HuH-7 (cell line): ENCODE measurements at places on chromosomes 7 and 10.

- no peak for DNase-seq
These were observed 16.6 kb upstream of the CAMK1D start for GRCh38 chr10:12332572-12333379.

- DNase-seq: no peak
These were observed 27.3 kb downstream of the PDE1C start for GRCh38 chr7:32042900-32043299.

- no peak for DNase-seq
These were observed 231.4 kb downstream of the BUB3 start for GRCh38 chr10:123385508-123386080.

- DNase-seq: peak; percentile 78
These were observed 20.1 kb downstream of the LDB3 start for GRCh38 chr10:86688398-86688921.

- no peak for DNase-seq
These were observed 14.1 kb downstream of the LAT2 start for GRCh38 chr7:74223711-74224510.

- no peak for DNase-seq
These were observed 308.0 kb upstream of the KCND2 start for GRCh38 chr7:119964788-119965542.

DNA sequence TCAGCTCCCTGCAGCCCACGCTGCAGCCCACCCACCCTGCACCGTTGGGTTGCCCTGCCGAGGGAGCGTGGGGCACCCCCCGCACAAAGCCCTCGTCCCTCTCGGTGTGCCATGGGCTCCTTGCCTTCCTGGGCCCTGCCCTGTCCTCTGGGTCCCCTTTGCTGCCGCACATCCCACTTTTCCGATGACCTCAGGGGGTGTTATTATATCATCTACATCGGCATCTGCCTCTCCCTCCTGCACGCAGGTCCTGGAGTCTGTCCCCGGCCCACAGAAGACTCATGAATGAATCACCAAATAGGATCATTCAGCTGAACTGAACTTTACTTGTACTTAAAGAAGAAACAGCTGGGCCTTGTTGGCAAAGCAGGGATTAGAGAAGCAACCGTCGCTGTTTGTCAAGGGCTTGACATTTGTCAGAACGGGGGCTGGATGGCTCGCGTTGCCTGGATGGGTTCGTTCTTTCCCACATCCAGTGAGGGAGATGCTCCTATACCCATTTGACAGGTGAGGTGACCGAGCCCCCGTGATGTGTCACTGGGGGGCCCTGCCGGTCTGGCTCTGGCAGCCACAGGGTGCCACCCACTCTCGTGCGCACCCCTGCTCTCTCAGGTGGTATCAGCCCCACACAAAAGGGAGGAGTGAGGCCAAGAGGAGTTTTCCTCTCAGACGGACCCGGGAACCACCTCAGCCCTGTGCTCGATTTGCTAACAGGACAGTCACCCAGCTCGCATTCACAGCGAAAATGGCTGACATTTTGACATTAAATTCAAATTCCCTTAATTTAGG lies 58.6 kb upstream of the EBF3 start:
- DNase-seq: no peak

DNA sequence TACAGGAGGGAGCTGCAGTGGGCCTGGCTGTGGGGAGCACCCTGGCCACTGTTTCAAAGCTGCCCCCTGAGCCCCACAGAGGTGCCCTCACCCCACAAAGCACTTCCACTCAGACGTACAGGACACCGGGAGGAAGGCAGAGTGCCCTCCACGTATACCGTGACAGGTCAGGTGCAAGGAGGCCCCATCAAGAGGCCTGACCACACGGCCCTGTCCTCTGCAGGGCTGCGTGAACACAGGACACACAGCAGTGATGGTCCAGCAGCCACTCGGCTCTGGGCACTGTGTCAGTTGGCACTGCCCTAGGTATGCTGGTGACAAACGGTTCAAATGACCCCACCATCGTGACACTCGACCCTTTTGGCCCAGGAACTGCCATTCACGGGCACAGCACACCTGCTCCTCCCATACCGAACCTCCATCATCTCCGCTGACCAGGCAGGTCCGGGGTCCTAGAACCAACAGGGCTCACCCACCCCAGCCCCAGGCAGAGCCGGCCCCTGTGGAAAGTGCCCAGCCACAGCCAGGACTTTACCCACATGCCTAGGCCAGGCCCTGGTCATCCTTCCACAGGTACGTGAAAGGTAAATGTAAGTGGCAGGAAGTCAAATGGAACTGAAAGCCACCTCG lies 560.9 kb downstream of the PTPRN2 start:
- DNase-seq: no peak

DNA sequence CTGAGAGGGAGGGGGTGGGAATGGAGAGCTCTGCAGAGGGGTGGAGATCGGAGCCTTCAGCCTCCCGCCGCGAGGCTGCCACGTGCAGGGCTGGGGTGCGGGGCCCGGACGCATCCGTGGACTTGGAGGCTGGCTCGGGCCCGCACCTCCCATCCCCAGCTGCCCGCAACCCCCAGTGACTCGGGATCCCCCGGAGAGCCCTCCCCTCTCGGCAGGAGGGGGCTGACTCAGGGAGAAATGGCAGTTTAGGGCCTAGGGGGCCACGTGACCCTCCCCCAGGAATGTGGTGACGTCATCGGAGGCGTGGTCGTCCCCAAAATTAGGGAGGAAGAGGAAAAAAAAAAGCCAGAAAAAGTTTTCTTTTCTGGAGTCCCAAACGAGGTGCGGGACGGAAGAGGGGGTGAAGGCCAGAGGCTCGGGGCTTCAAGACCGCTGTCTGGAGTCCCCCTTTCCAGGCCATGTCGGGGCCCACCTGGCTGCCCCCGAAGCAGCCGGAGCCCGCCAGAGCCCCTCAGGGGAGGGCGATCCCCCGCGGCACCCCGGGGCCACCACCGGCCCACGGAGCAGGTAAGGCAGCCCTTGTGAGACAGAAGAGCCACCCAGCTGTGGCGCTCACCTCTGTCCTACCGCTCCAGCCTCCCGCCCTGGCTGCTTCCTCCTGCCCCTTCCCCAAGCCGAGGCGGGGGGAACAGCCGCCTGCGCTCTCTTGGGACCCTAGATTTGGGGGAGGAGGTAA lies at the start of gene TRIP6:
Gene TRIP6 (plus strand): TSS at position 348 of the 736 bp plus-strand sequence. CDS start 111 bp downstream, at position 459.
- peak; percentile 98 for DNase-seq

- no peak for DNase-seq
These were observed 76.8 kb upstream of the BTBD16 start for GRCh38 chr10:122194251-122194650.

GRCh38 chr10:67033878-67034277 lies 108.0 kb downstream of the LRRTM3 start:
- DNase-seq: no peak

GRCh38 chr7:42227021-42227420 lies 10.0 kb downstream of the GLI3 start:
- no peak for DNase-seq
